GM12878 (cell line): ENCODE measurements at places on chromosomes 5 and 9. TPM values are rescaled to one million over a fixed set of nuclear protein-coding genes. Genes with fewer than 3 reads are reported as not detected.

PCDHA1 gene
- polyA plus RNA-seq: not detected in 2 replicates

NPDC1 gene
- polyA plus RNA-seq: 1.7 TPM in 2 replicates

PLAC8L1 gene
- polyA plus RNA-seq: not detected in 2 replicates

LAMC3 gene
- not detected in 2 replicates for polyA plus RNA-seq

PTCD2 gene
- 15.0 and 15.3 TPM in 2 replicates for polyA plus RNA-seq

SAXO1 gene
- polyA plus RNA-seq: not detected in 2 replicates

SPOCK1 gene
- polyA plus RNA-seq: 0.23 and 0.27 TPM in 2 replicates

WDR5 gene
- polyA plus RNA-seq: 21.7 and 36.9 TPM in 2 replicates

CDH9 gene
- not detected in 2 replicates for polyA plus RNA-seq

NDUFS4 gene
- polyA plus RNA-seq: 119 and 124 TPM in 2 replicates

RALGPS1 gene
- 1.4 and 2.3 TPM in 2 replicates for polyA plus RNA-seq

DNAI1 gene
- not detected in 2 replicates for polyA plus RNA-seq

PIGO gene
- polyA plus RNA-seq: 22.3 and 24.7 TPM in 2 replicates
